ENCODE measurements at places on chromosomes 4 and X.

GRCh38 chr4:40283968-40284367 is 51.2 kb upstream of the CHRNA9 start:
- DNase-seq: peak; percentile 61

GRCh38 chr4:152828122-152828521 is 48.4 kb downstream of the ARFIP1 start:
- no peak for DNase-seq

DNA sequence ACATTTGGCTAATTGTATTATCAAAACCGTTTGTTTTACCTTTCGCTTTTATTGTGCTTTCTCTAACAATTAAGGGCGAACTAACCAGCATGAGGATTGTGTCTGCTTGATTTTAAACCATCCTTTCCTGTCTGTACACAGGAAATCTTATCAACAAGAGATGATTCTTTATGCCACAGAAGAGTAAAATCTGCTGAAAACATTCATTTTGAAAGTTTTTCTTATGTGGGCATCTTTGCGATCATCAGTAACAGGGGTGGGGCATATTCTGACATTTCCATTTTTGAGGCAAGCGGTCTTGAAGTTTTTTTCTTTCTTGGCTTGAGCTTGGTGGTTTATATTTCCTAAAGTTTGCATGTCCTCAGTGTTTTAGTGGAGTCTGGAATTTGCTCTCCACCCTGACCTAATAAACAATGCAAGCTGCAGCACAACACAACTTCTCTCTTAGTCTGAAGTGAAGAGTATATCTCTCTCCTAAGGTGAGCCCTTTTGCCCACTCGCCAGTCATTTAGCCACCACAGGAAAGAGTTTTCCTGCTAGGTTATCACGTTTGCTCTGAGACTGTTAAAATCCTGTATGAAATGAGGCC is 26.6 kb downstream of the NFKB1 start:
- no peak for DNase-seq

- DNase-seq: no peak
Observed at GRCh38 chrX:115390078-115390477, 100.6 kb downstream of the LUZP4 start.

- DNase-seq: no peak
Observed at GRCh38 chr4:37516057-37516775, 170.0 kb downstream of the RELL1 start.

DNA sequence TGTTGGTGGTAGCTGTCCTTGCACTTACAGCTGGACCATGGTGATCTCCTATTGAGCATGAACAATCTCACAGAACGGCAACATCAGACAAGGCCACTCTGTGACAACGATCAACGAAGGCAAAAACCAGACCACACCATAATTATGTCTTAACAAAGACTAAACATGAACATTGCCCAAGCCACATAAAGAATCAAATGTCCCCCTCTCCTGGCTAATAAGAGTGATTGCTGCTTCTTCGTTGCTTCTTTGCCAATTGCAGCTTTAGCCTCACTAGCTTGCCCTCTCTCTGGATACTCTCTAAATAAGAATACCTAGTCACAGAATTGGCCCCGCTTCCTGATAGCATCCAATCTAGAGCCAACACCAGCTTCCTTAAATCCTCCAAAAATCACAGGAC is 41.5 kb upstream of the PGRMC1 start:
- DNase-seq: no peak

DNA sequence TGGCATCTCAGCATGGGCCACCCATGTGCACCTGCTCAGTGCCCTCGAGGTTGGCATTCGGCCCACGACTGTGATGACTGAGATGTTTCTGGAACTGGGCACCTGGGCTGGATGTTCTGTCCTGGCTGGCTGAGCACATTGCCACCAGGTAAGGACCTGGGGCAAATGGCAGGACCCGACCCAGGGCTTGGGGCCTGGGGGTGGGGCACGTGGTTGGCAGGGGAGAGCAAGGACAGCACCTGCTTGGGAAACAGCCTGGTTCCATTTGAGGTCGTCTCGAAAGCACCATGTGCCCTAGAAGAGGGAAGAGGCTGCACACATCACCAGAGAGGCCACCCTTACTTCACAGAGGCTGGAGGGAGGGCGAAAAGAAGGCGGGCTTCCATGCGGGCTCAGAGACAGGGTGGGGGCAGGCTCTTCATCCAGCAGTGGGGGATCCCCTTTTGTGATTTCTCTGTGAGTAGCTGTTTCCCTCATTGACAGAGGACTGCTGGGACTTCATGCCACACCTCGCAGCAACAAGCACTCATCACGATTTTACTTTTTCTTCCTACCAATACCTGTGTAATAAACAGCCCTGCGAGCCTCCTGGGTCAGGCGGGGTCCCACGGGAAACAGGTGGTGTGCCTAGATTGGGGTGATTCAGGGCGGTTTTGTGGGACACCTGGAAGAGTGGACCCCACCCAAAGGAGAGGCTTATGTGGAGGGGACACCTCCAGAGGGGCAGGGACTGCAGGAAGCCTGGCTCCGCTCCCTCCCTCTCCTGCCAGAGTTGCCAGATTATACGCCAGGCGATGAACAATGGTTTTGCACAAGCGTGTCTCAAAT is 12.0 kb downstream of the TMEM187 start:
- DNase-seq: no peak

GRCh38 chrX:54044877-54045338 is 635 bp upstream of the PHF8 start:
- DNase-seq: no peak

DNA sequence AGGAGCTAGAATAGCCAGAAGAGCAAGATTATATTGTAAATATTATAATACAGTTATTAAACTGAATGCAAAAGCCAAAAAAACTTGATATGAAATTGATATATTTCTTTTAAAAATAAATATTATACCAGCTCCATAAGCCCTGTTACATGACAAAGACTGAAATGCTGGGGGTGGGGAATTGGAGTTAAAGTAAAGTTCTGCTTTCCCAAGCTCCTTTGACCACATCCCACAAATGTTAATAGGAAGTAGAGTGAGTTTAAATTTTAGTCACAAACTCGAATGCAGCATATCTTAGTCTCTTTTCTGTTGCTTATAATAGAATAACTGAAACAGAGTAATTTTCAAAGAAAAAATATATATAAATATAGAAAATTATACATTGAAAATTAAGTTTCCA is 46.9 kb upstream of the NFKB1 start:
- no peak for DNase-seq

GRCh38 chr4:176377780-176378179 is 58.0 kb downstream of the SPCS3 start:
- DNase-seq: no peak

- DNase-seq: no peak
Observed at GRCh38 chr4:8544741-8545438, 35.3 kb upstream of the GPR78 start.

DNA sequence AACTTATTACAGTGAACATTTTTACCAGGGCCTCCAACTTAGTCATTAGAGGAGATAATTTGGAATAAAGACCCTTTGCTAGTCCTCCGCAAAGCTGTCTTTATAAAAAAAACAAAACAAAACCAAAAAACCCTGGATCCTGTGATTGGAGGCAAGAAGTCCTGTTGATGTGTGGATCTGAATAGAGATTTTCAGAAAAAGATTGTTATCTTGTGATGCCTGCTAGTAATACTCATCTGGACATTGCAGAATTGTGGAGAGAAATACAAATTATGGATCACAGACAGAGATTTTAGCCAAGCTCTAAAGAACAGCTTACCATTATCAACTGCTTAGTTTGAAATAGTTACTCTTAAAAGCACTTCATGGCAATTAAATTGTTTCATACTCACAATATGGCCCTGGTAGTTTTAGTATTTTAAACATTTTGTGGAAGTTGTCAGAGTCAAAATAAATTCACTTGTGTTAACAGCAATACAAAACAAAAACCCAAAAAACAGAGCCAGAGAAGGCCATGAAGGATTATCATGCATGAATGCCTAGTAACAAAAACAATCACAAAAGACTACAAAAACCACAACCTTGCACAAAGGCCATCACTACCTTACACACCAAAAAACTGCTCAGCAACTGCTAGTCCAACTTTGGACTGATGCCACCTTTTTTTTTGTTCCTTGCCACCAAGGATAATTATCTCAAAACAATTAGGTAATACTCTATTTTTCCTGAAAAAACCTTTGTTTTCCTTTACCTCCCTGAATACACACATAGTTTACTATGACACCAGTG is 514.5 kb upstream of the SLIT2 start:
- no peak for DNase-seq

DNA sequence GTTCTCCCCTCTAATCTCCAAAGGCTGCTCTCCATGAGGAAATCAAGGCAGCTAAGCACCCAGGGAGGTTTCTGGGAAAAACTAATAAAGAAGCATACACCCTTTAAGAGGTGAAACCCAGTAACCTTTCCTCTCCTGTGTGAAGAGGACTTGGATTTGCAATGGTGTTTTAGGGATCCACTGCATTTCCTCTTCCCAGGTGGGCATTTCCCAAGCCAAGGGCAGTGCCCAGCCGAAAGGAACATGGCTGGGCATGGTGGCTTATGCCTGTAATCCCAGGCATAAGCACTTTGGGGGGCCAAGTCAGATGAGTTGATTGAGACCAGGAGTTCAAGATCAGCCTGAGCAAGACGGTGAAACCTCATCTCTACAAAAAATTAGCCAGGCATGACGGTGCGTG is 5.4 kb upstream of the ZNF185 start:
- DNase-seq: no peak

DNA sequence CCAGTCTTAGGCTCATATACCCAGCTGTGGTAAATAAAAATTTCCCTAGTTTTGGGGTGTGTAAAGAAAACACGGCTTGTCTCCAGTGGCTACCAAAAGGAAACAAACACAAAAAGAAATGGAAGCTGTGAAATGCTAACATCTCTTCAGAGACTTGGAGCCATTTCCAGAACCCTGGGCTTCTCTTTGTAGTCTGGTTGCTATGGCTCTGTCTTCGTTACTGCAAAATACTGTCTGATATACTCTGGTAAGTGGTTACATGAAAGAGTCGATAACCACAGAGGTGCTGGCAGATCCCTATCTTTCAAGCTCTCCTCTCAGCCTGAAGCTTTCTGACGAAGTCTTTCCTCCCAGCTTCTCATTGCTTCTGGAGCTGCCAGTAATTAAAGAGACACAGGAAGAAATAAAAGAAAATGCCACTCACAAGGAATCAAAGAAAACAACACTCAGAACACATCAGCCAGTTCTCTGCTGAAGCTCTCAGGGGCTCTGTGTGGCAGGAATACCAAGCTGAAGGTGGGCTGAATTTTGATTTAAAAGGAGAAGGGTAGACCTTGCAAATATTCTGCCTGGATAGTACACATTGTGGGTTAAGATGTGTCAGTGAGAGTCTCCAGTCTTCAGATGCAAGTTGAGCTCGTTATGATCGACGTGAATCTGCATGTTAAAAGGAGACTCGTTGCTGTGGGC is 107.6 kb upstream of the FAM9C start:
- DNase-seq: peak; percentile 36

Data from effector memory CD8-positive, alpha-beta T cell (primary cell).